Tibial nerve (tissue), 4 donors: ENCODE measurements at places on chromosomes 6 and 20.
A peak's percentile ranks its signal among the peaks of the same experiment; 100 is the strongest.

- H3K27ac ChIP-seq: no peak overlapping the region
- H3K27me3 ChIP-seq: no peaks in the 10 kb centered on the region
- DNase-seq: no peak
- no peaks in the 10 kb centered on the region for H3K4me1 ChIP-seq
- no peaks in the 10 kb centered on the region for H3K36me3 ChIP-seq
Observed at GRCh38 chr6:68108233-68108835, 526.7 kb upstream of the ADGRB3 start.

DNA sequence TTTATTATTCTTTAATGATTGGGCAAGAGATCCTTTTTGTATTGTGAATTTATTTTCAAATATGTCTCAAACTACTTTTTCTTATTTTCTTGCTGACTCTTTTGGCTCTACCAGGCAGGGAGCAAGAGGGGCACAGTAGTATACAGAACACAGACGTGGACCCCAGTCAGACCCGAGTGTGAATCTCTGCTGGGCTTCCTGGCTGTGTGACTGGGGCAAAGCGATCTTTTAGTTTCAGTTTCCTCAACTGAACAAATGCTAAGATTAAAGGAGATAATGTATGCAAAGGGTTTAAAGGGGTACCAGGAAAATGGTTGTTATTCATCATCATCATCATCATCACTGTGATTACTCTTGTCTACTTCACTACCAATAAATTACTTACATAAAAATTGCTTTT is 317.5 kb downstream of the HIVEP2 start:
- no peak overlapping the region for H3K27ac ChIP-seq
- H3K4me3 ChIP-seq: no peak overlapping the region

DNA sequence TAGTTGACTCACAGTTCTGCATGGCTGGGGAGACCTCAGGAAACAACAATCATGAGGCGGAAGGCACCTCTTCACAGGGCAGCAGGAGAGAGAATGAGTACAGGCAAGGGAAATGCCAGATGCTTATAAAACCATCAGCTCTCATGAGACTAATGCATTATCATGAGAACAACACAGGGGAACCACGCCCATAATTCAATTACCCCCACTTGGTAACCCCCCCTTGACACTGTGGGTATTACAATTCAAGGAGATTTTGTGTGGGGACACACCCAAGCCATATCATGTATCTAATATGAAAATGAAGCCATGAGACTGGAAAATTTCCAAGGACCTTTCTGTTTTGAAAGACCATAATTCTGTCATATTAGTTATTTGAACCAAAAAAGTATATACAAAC is 342.4 kb upstream of the PLCB4 start:
- H3K36me3 ChIP-seq: no peaks in the 10 kb centered on the region
- no peaks in the 10 kb centered on the region for H3K27me3 ChIP-seq
- DNase-seq: no peak
- no peak overlapping the region for H3K4me3 ChIP-seq

DNA sequence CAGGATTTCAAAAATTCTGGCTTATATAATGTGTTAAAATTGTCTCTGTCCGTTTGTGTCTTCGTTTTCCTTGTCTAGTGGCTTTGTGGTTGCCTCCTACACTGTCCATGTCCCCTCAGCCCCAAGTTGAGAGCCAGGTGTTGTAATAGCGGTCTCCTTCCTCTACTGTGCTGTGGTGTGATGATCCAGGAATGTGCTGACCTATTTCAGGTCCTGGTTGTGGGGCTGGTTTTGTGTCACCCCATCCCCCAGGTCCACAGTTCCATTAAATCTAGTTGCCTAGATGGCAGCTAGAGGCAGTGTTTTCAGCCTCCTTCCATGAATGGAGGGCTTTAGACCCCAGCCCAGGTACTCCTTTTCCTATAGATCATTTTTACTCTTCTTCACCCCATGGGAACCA is 128.7 kb downstream of the DNAH8 start:
- no peak for DNase-seq
- no peaks in the 10 kb centered on the region for H3K36me3 ChIP-seq
- H3K27ac ChIP-seq: no peak overlapping the region
- H3K27me3 ChIP-seq: no peaks in the 10 kb centered on the region
- H3K4me3 ChIP-seq: no peak overlapping the region

DNA sequence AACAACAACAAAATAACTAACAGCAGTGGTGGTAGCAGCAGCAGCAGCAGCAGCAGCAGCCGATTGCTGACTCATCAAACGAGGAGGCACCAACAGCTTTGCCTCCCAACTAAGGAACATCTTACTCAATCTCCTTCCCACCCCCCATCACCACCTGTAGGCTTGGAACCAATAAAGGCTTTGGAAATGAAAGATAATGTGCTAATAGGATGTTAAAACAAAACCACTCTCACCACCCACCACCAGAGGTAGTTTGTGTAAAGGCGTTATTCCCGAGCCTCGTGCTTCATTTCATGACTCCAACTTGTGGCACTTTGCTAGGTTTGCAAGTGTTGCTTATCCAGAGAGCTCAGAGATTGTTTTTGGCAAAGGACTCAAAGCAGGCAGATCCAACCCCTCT is 346.5 kb downstream of the CD83 start:
- no peak for DNase-seq
- H3K27ac ChIP-seq: no peak overlapping the region
- H3K27me3 ChIP-seq: no peaks in the 10 kb centered on the region
- no peaks in the 10 kb centered on the region for H3K4me1 ChIP-seq
- no peaks in the 10 kb centered on the region for H3K36me3 ChIP-seq

- DNase-seq: no peak
- no peaks in the 10 kb centered on the region for H3K4me1 ChIP-seq
- no peak overlapping the region for H3K27ac ChIP-seq
- H3K27me3 ChIP-seq: no peaks in the 10 kb centered on the region
- H3K4me3 ChIP-seq: no peak overlapping the region
Observed at GRCh38 chr6:142721215-142721920, 223.6 kb downstream of the HIVEP2 start.

GRCh38 chr6:27517928-27518787 is 45.3 kb upstream of the ZNF184 start:
- peak overlapping the region; percentile 74 for H3K4me3 ChIP-seq
- no peak for DNase-seq
- H3K27ac ChIP-seq: peak overlapping the region; percentile 93
- H3K27me3 ChIP-seq: peaks cover 25% of the 10 kb centered on the region

- no peaks in the 10 kb centered on the region for H3K27me3 ChIP-seq
- H3K4me3 ChIP-seq: no peak overlapping the region
- no peak overlapping the region for H3K27ac ChIP-seq
- DNase-seq: no peak
- H3K4me1 ChIP-seq: peaks cover 7% of the 10 kb centered on the region
- H3K36me3 ChIP-seq: no peaks in the 10 kb centered on the region
Observed at GRCh38 chr6:80553071-80553740, 446.7 kb downstream of the BCKDHB start.

DNA sequence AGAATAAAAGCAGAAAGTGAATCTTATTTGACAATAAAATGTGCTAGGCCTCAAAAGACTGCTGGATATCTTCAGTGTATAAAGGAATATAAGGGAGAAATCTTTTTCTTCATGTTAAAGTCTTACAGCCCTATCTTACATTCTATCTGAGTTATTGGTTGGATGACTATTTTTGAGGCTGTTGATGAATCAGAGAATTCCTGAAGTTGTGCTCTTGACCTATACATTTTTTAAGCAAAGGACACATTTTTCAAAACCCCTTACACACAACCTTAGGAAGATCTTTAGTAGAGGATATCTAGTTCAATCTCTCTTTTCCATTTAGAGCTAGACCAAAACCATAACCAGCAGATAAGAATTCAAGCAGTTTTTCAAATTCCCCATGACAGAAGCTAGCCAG is 10.9 kb upstream of the CGA start:
- no peaks in the 10 kb centered on the region for H3K27me3 ChIP-seq
- H3K4me1 ChIP-seq: no peaks in the 10 kb centered on the region
- DNase-seq: no peak

GRCh38 chr6:140623498-140623897 is 1249.0 kb upstream of the CITED2 start:
- no peaks in the 10 kb centered on the region for H3K36me3 ChIP-seq
- no peak overlapping the region for H3K27ac ChIP-seq
- no peak for DNase-seq
- H3K4me3 ChIP-seq: no peak overlapping the region
- H3K27me3 ChIP-seq: no peaks in the 10 kb centered on the region

DNA sequence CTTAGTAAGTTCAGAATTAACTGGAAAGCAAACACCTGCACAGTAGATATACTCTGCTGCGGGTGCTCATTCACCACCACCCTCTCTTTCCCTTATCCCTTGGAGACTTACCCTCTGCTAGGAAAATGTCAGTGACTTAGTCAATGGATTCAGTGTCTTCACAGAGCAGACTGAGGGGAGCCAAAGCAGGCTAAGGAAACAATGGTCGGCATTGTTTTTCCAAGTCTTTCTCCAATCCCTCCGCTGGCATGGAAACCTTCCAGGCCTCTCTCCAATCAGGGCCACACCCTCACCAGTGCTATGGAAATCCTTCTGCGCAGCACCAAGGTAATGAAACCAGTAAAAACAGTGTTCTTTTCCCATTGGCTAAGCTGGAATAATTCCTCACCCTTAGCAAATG is 531.2 kb downstream of the TFAP2B start:
- H3K4me3 ChIP-seq: no peak overlapping the region
- H3K27me3 ChIP-seq: no peaks in the 10 kb centered on the region
- H3K36me3 ChIP-seq: no peaks in the 10 kb centered on the region
- DNase-seq: no peak
- H3K27ac ChIP-seq: no peak overlapping the region
